Central memory CD8-positive, alpha-beta T cell (primary cell): ENCODE measurements at places on chromosomes 3 and 15.

GRCh38 chr15:63202861-63203260, 13.5 kb downstream of the RAB8B start:
- no peak for DNase-seq

DNA sequence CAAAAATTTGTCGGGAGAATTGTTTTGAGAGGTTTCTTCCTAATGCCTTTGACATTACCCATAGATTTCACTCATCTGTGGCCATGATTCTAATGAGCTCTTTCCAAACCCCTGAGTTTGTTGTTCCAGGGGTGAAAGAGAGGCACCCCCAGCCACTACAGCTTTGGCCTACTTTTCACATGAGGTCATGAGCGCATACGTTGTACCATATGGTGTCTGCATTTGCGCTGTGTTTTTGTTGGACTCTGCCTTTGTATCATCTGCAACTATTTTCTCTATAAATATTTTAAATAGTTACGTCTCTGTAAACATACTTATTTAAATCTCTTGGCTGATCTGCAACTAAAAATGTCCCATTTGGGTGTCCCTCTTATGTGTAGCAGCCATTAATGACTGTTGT, 107.9 kb downstream of the LRTM1 start:
- DNase-seq: no peak

- no peak for DNase-seq
These were observed 52.8 kb upstream of the DGKG start for GRCh38 chr3:186414735-186415419.

DNA sequence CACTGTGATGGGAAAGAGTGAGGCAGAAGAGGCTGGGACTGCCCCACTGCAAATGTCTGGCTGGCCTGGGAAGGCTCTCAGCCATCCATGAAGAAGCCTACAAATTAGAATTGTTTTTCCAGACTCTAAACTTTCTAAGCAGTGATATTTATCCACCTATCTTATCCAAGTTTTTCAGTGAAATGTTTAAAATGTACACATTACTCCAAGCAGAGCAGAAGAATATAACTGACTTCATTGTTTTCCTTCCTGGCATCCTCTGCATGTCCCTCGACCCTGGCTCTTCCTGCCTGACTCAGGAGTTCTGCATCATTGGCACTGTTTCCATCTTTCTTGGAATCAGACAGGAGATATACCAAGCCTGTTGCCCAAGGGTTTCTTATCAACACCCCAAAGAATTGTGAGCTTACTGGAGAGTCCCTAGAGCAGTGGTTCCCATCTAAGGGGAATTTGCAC, 401.5 kb upstream of the PROK2 start:
- no peak for DNase-seq

GRCh38 chr3:170180079-170180907, 1.2 kb downstream of the PHC3 start:
- no peak for DNase-seq

DNA sequence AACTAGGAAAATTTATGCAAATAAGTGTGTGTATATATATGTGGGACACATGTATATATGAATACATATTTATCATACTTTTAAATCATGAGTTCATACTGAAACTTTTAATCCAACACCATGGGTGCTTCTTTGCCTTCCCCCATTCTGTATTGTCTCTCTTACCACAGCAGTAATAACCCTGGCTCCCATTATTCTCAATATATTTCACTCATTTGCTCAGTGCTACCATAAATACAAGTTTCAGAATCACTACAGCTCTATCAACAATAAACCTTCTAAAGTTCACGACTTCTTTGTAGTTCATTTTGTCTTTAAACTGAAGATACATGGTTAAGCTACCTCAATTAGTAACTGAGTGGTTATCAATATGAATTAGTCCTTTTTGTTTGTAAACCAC, 82.2 kb downstream of the PCCB start:
- DNase-seq: no peak

- DNase-seq: no peak
These were observed 435.2 kb upstream of the SUCLG2 start for GRCh38 chr3:68089572-68090011.

GRCh38 chr3:30989276-30990030, 95.0 kb upstream of the GADL1 start:
- no peak for DNase-seq

GRCh38 chr3:57068437-57069089, 8.1 kb downstream of the SPATA12 start:
- no peak for DNase-seq

DNA sequence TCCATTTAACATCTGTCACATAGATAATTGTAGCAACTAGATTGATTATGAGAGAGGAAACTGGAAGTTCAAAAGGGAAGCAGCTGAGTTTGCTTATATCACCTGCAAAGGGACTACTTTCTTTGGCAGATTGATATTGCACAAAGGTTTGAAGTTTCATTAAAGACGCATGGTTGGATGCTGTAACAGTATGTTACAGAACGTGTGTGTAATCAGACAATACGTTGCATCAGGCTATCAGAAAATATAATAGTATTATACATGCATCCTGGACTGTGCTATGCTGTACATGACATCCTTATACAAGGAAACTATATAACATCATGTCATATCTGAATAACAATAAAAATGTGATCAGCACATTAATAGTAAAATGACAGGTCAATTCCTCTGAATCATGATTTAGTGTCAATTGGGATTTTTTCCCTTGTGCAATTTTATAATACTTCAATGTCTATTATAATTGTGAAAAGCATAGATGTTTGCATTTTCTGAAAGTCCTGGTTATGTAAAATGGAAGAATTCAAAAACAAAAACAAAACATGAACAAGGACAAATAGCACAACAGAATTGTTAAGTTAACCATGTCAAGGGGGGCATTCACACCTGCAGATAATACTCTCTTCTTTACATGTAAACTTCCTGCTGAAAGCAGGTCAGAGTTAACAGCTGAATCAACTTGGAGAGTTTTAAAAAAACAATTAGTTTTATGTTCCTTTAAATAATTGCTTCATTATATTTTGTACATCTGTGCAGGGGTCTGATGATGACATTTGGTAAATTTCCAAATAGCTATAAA, 283.2 kb upstream of the KCNH8 start:
- no peak for DNase-seq
